ENCODE measurements at places on chromosomes 6 and 20. TPM values are rescaled to one million over a fixed set of nuclear protein-coding genes. Genes with fewer than 3 reads are reported as not detected.

GABRR1 gene
- total RNA-seq, result not detected

TRIM10 gene
- not detected for total RNA-seq

ZNF391 gene
- total RNA-seq, result 5.7 TPM

KIF13A gene
- total RNA-seq, result 108 TPM

LINC00237 gene
- total RNA-seq, result not detected

LY6G6F gene
- not detected for total RNA-seq

TEAD3 gene
- total RNA-seq, result 7.2 TPM

ARFGEF3 gene
- total RNA-seq, result 6.5 TPM

SFTA2 gene
- not detected for total RNA-seq

ARMH2 gene
- total RNA-seq, result not detected

BCAS1 gene
- total RNA-seq, result not detected

HEBP2 gene
- total RNA-seq, result 89.8 TPM

RRAGD gene
- 8.5 TPM for total RNA-seq

SLC17A2 gene
- not detected for total RNA-seq

ATG5 gene
- 50.2 TPM for total RNA-seq

RSPO3 gene
- 19.3 TPM for total RNA-seq

NRSN2 gene
- total RNA-seq, result 51.0 TPM

DTNBP1 gene
- 5.2 TPM for total RNA-seq

PDYN gene
- total RNA-seq, result not detected

ATAT1 gene
- total RNA-seq, result 4.6 TPM

ADGRF1 gene
- not detected for total RNA-seq

FOXC1 gene
- total RNA-seq, result 88.4 TPM

MCM8 gene
- total RNA-seq, result 5.4 TPM

RSPH4A gene
- 0.22 TPM for total RNA-seq

RHAG gene
- total RNA-seq, result not detected

GABRR2 gene
- 0.13 TPM for total RNA-seq
